Type B pancreatic cell (in vitro differentiated cells): ENCODE measurements at places on chromosomes 11 and 22. TPM values are rescaled to one million over a fixed set of nuclear protein-coding genes. Genes with fewer than 3 reads are reported as not detected.

Gene MAFF
- total RNA-seq = 14.6 and 60.9 TPM in 2 replicates

Gene IGLL5
- not detected in 2 replicates for total RNA-seq

Gene TAF6L
- 23.8 and 37.6 TPM in 2 replicates for total RNA-seq

Gene HEPHL1
- total RNA-seq = 0.05 TPM in 1 of 2 replicates, not detected in the other

Gene FAM83F
- total RNA-seq = 12.4 and 37.5 TPM in 2 replicates
